ENCODE measurements at places on chromosomes 16 and 17.

DNA sequence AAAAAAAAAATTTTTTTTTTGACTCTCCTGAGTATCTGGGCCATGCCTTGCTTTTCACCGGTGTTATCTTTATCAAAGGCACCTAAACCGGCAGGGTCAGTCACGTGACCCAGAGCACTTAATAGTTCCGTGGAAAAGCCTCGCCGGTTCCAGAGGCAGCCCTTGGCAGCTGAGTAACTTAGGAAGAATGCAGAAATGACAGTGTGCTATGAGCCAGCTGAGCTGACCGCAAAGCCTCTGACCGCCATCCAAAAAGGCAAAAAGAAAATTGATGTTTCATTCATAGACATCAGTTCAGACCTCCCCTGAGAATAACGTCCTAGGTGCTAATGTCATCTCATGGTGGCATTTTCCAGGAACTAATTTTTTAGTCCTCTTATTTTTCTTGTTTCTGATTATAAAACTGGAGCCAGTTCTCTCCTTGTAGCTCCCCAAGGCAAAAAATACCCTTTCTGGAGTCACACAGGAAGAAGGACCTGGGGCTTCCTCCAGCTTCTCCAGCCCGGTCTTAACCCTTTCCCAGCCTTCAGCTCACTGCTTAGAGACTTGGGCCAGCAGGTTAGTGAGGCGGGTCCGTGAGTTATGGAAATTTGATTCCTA lies 122.6 kb downstream of the SOCS1 start:
- DNase-seq, result no peak

- no peak for DNase-seq
These were observed 140.0 kb upstream of the IRX6 start for GRCh38 chr16:55184052-55184451.

GRCh38 chr16:89704281-89704680 lies 2.8 kb upstream of the SPATA2L start:
- DNase-seq, result no peak

GRCh38 chr17:75504347-75505151 lies 10.8 kb downstream of the CASKIN2 start:
- peak; percentile 11 for DNase-seq

GRCh38 chr17:39306509-39307212 lies 80.9 kb upstream of the STAC2 start:
- no peak for DNase-seq

- DNase-seq, result no peak
These were observed 180.2 kb downstream of the CCT6B start for GRCh38 chr17:34781071-34781470.

DNA sequence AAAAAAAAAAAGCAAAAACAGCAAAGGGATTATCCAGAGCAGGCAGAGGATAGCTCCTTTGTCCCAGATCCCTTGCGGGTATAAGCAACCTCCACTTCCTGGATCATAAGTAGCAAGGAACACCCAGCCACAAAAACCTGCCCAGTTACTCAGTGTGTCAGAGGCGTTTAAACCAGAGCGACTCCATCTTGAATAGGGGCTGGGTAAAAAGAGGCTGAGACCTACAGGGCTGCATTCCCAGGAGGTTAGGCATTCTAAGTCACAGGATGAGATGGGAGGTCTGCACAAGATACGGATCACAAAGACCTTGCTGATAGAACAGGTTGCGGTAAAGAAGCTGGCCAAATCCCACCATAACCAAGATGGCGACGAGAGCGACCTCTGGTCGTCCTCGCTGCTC lies 33.4 kb upstream of the HELZ start:
- no peak for DNase-seq

DNA sequence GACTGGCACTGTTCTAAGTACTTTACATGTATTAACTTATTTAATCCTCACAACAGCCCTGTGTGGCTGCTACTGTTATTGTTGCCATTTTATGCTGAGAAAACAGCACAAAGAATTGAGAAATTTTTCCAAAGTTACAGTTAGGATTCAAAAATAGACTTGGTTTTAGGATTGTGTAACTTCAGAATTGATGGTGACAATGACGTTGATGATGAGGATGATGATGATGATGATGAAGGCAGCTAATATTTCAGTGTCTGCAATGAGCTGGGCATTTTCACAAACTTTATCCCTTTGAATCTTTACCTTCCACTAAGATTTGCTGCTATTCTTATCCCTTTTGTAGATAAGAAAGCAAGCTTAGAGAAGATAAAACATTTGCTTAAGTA lies 22.1 kb downstream of the PRKCB start:
- DNase-seq, result no peak

Data from stimulated activated CD8-positive, alpha-beta memory T cell treated with anti-CD3 and anti-CD28 coated beads, Interleukin-7, amount 100 ng/mL, for 1 hour (primary cell).